Effector memory CD4-positive, alpha-beta T cell (primary cell): ENCODE measurements at places on chromosomes 6 and 20.

DNA sequence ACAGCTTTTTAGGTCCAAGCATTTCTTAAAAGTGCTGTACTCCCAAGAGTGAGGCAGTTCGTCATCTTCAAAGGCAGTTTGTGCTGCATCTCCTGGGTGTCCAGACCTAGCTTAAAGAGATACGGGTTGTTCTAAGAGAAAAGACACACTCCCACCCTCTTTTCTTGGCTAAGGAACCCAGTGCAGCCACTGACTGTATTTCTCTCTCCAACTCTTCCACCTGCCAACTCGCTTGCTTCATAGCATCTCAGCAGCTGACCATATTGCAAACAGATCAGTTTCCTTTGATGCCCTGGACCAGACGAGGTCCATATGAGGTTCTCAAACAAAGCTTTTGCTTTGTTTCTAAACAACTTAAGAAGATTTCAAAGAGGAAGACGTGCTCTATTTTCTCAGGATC lies 101.1 kb downstream of the ISM1 start:
- no peak for DNase-seq

DNA sequence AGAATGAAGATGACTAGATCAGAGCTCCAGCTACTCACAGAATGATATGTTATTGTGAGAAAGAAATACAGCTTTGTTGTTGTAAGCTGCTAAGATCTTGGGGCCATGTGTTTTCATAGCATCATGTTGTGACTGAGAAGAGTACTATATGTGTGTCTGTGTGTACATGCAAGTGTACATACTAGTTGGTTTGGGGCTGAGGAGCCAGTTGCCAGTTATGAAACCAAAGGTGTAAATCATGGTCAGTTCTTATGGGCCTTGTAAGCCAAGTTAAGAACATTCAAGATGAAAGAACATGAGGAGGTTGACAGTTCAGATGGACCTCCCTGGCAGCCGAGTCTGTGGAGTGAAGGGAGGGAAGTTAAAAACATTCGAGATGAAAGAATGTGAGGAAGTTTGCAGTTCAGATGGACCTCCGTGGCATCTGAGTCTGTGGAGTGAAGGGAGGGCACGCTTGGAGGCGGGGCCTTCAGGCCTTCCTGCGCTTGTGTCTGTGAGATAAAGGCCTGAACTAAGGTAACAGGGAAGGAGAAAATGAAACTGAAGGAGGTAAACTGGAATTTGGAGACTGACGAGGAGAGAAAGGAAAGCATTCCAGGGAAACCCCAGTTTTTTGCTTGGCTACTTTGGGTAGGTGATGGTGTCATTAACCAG lies 13.9 kb downstream of the AFDN start:
- no peak for DNase-seq

DNA sequence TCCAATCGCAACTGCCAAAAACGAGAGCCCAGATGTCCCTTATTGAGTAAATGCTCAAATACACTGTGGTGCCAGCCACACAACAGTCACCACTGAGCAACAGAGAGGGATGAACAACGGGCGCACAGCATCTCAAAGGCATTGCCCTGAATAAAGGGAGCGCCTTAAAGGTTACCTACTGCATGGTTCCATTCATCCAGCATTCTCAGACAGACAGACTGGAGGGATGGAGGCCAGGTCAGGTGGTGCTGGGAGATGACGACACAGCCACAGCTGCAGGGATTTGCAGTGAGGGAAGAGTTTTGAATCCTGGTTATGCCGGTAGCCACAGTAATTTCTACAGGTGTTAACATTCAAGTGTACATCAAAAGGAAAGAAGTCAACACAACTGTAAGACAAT lies 615.5 kb upstream of the AGPAT4 start:
- DNase-seq = no peak

DNA sequence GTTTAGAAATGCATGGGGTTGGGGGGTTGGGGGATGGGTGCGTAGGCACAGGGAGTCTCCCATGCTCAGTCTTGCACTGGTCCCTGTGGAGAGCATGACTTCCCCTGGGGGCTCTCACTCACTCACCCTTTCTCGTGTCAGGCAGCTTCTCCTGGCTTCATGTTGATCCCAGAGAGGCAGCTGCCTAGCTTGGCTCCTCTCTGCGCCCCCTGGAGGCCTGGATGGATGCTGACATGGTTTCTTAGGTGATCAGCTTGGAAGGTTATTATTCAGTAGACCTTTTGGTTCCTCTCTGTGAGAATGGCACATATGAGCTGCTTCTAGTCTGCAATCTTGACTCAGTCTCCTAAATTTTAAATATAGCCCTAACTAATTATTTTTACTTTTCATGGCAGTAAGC lies 109.3 kb upstream of the FAM83B start:
- no peak for DNase-seq

GRCh38 chr20:57061051-57061900 lies 205.2 kb downstream of the BMP7 start:
- DNase-seq = no peak

GRCh38 chr6:32847004-32847403 lies 3.2 kb upstream of the PSMB8 start:
- no peak for DNase-seq

DNA sequence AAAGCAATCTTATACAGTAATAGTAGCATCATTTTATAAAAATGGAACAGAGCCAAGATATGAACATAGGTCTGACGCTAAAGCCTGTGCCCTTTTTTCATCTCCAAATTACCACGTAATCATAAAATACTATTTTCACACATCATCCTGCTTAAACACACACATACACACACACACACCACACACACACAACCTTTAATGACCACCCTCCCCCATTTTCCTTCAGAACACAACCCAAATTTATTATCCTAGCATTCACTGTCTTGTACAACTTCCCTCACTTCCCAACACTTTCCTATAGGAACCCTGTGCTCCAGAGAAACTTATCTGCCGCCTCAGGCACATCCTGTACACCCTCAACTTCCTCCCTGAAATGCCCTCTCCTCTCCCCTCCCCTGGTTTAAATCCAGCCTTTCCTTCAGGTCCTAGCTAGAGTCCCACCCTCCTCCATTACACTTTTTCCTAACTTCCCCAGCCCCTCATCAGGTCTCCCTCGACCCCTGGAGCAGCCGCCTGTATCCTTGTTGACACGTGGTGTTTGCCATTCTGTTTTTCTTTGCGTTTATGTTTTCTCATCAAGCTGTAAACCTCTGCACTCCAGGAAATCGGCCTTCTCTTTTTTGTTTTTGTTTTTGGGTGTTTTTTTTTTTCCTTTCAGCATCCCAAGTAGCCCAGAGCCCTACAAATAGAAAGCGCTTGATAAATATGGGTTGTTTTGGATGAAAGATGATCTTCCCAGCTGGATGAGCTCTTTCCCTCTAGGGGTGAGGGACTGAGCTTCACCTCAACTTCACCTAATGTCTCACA lies 968 bp upstream of the MMP24 start:
- DNase-seq = no peak

DNA sequence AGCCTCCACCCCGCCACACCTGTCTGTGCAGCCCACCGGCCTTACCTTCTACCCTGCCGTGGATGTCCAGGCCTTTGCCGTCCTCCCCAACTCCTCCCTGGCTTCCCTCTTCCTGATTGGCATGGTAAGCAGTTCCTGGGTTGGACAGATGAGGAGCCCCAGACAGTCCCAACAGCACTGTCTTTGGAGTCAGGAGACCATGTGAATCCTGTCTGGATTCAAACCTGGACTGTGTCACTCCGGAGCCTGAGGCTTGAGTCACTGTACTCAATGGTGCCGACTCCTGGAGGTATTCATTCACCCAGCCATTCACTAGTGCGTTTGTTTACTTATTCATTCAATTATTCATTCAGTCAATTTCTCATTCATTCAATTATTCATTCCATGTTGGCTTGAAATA lies 20.0 kb upstream of the LBP start:
- DNase-seq = no peak

DNA sequence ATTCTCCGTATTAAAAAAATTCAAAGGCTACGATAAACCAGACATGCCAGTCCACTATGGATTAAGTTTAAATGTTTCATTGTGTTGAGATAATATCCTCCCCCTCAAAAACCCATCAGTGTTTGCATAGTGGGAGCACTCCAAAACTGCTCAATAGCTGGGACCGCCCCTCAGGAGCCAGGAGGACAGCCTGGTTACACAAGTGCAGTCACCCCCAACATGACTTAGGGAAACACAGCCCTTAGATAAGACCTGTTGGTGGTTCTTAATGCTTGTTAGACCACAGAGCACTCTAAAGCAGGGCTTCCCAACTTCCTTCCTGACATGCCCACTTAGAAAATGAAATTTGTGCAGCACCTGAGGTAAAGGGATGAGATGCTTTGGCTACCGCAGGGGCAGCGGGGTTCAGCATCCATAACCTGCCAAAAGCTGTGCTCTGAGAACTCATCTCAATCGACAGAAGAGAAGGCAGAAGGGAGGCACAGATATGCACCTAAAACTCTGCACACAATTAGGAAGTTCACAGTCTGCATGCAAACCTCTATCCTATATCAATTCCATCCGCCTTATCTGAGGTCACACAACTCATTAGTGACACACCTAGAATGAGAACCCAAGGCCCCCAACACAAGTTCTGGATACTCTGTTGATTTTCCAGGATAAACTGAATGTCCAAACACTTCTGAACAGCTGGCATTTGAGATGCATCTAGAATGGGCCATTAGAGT lies 74.3 kb downstream of the RALGAPA2 start:
- no peak for DNase-seq

GRCh38 chr20:63917811-63918210 lies 22.9 kb downstream of the DNAJC5 start:
- no peak for DNase-seq

DNA sequence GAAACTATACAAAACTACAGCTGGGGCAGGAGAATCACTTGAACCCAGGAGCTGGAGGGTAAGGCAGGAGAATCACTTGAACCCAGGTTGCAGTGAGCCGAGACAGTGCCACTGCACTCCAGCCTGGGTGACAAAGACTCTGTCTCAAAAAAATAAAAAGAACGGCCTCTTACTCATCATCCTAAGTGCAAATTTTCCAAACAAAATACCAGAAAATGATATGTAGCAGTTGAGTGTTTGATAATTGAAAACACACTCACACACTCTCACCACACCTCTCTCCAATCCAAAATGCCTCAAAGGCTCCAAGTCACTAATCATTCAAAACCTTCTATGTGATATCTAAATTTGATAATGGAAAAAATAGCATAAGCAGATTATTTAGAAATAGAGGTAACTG lies 198.6 kb upstream of the SHLD1 start:
- no peak for DNase-seq

- DNase-seq = no peak
Observed at GRCh38 chr20:63749597-63750508, 10.3 kb downstream of the SLC2A4RG start.

DNA sequence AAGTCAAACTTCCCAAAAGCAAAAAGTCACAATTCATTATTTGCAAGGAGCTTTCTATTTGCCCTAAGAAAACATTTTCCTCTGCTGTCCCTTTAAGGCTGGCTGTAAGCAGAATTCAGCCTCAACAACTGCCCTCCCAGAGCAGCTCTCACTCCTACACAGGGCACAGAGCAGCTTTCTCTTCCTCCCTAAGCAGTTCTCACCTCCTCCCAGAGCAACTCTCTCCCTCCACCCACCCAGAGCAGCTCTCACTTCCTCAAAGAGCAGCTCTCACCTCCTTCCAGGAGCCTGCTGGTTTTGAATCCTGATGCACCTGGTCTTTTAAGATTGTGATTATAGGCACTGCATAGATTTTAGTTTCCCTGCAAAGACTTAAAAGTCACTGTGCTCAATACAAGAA lies 120.6 kb upstream of the TMEM181 start:
- no peak for DNase-seq
